Gastrocnemius medialis (tissue), 4 donors: ENCODE measurements at places on chromosomes 5 and 9. TPM values are rescaled to one million over a fixed set of nuclear protein-coding genes. Genes with fewer than 3 reads are reported as not detected.
A peak's percentile ranks its signal among the peaks of the same experiment; 100 is the strongest.

GRCh38 chr5:176497852-176498251 lies 39.4 kb downstream of the RNF44 start:
- H3K27me3 ChIP-seq = no peaks in the 10 kb centered on the region
- H3K4me1 ChIP-seq = no peaks in the 10 kb centered on the region
- H3K36me3 ChIP-seq = peaks cover 100% of the 10 kb centered on the region

- no peak overlapping the region for H3K4me3 ChIP-seq
- H3K27me3 ChIP-seq = no peaks in the 10 kb centered on the region
- no peak for DNase-seq
- H3K4me1 ChIP-seq = peaks cover 6% of the 10 kb centered on the region
- no peaks in the 10 kb centered on the region for H3K36me3 ChIP-seq
- no peak overlapping the region for H3K27ac ChIP-seq
Measured at GRCh38 chr9:92562461-92562967, 26.7 kb upstream of the ECM2 start.

DNA sequence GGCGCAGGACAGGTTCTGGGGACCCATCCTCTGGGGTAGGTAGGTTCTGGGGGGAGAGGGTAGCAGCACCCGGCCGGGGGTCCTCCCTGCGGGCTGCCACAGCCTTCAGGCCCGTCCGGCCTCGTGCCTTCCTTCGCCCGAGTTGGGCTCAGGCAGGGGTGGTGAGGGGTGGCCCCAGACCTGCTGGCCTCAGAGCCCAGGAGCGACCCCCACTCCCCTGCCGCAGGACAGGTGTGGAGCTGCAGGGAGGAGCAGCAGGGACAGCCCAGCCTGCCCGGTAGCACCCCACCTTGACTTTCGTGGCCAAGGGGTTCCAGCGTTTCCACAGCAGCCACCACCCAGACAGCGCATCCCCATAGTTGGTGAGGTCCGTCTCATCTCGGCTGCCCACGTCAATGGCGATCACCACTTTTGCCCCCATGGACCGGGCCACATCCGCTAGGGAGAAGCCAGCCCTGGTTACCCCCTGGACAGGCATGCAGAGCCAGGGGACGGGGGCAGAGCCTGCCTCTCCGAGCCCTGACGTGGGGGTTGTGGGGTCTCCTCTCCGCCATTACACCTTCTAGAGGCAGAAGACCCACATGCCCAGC lies 3.4 kb upstream of the NSMF start:
- no peak overlapping the region for H3K4me3 ChIP-seq
- no peaks in the 10 kb centered on the region for H3K27me3 ChIP-seq
- no peak overlapping the region for H3K27ac ChIP-seq
- peak; percentile 8 for DNase-seq

DNA sequence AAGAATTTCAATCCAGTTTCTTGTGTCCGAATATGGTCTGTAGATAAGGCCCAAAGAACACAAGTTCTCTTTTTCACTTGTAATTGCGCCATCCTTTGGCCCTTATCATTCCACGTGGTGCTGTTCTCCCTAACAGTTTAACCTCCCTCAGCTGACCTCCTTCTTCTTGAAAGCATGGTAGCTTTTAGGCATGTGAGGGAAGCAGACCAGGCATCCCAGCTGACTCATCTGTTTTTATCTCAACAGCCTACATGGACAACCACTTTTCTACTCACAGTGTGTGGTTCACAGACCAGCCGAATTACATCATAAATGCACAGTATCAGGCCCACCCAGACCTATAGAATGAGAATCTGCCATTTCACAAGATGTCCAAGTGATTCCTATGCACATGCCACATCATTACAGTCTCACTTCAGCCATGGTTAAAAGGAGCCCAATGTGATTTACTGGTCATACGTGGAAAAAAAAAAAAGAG lies 26.9 kb upstream of the PLIN2 start:
- peak overlapping the region; percentile 4 for H3K27ac ChIP-seq
- DNase-seq = peak; percentile 30
- H3K4me3 ChIP-seq = no peak overlapping the region

- H3K4me3 ChIP-seq = no peak overlapping the region
- no peaks in the 10 kb centered on the region for H3K27me3 ChIP-seq
- no peaks in the 10 kb centered on the region for H3K36me3 ChIP-seq
- no peak overlapping the region for H3K27ac ChIP-seq
- no peak for DNase-seq
Measured at GRCh38 chr5:119275146-119275545, 80.7 kb upstream of the TNFAIP8 start.

DNA sequence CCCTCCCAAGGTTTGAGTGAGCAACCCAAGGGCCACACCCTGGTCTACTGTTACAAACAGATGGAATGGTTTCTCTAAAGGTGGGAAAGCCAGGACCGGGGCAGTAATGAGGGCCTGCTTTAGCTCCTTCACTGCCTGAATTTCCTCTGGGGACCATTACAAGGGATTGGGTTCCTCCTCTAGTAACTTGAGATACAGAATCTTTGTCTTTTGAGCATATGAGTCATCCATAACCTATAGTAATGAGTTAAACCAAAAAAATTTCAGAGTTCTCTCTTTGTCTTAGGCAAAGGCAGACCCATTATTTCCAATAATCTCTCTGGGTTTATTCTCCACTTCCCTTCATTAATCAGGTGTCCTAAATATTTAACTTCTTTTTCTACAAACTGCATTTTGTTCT lies 618.8 kb downstream of the HINT1 start:
- H3K27ac ChIP-seq = no peak overlapping the region
- DNase-seq = no peak
- no peaks in the 10 kb centered on the region for H3K4me1 ChIP-seq

GRCh38 chr9:4126184-4126865 lies 173.5 kb downstream of the GLIS3 start:
- no peaks in the 10 kb centered on the region for H3K36me3 ChIP-seq
- H3K27me3 ChIP-seq = no peaks in the 10 kb centered on the region
- no peak for DNase-seq
- no peaks in the 10 kb centered on the region for H3K4me1 ChIP-seq

DNA sequence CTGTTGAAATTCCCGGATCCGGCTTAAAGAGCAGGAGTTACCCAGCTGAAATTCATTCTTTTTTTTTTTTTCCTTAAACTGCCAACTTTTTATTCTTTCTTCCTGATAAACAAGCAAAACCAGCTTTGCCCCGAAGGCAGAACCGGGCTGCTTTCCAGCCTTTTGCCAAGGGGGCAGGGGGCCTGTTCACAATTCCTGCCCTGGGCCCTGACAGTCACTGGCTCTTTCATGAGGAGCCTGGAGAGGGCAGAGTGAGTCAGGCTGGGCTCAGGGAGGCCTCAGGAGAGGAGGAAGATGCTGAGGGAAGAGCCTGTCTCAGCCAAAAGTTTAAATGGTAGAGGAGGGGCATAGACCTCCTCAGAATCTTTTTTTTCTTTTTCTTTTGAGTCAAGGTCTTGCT lies 4.8 kb downstream of the GLIPR2 start:
- H3K27ac ChIP-seq = no peak overlapping the region
- peaks cover 14% of the 10 kb centered on the region for H3K27me3 ChIP-seq
- no peaks in the 10 kb centered on the region for H3K36me3 ChIP-seq
- H3K4me3 ChIP-seq = no peak overlapping the region
- no peak for DNase-seq
- peaks cover 7% of the 10 kb centered on the region for H3K4me1 ChIP-seq

DNA sequence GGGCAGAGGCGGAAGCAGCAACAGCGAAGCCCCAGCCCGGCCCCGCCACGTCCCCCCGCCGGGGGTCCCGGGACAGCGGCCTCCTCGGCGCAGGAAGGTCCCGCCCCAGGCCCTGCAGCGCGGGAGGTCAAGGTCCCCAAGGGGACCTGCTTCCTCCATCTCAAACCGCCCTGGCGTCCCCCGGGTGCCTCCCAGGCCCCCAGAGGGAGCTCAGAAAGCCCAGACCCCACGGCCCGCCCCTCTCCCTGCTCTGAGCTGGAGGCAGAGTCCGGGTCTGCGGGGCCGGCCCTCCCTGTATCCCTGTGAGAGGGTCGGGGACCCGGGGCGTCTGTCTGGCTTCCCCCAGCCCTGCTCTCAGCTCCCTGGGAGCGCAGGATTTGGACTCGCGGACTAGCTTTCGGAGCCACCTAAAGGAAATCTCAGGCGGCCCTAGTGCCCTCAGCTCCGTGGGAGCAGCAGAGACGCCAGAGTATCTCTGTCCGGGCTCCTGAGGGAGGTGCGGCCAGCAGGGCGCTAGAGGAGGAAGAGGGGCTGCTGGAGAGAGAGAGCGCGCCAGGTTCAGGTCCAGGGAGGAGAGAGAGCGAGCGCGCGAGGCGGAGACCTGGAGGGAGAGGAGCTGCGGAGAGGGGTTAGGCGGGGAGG lies 30.7 kb downstream of the EXOC3 start:
- DNase-seq = no peak
- H3K27ac ChIP-seq = peak overlapping the region; percentile 79
- H3K36me3 ChIP-seq = no peaks in the 10 kb centered on the region
- H3K27me3 ChIP-seq = peaks cover 40% of the 10 kb centered on the region
- peak overlapping the region; percentile 99 for H3K4me3 ChIP-seq

- no peak overlapping the region for H3K4me3 ChIP-seq
- no peak overlapping the region for H3K27ac ChIP-seq
- H3K4me1 ChIP-seq = peaks cover 57% of the 10 kb centered on the region
- H3K27me3 ChIP-seq = no peaks in the 10 kb centered on the region
Measured at GRCh38 chr5:10579536-10580521, 16.0 kb downstream of the ANKRD33B start.

- no peak for DNase-seq
- no peak overlapping the region for H3K27ac ChIP-seq
- H3K4me1 ChIP-seq = no peaks in the 10 kb centered on the region
- H3K36me3 ChIP-seq = no peaks in the 10 kb centered on the region
Measured at GRCh38 chr5:139849942-139850341, 54.3 kb downstream of the PSD2 start.

- H3K27ac ChIP-seq = no peak overlapping the region
- H3K4me3 ChIP-seq = no peak overlapping the region
- peaks cover 5% of the 10 kb centered on the region for H3K4me1 ChIP-seq
- peaks cover 52% of the 10 kb centered on the region for H3K27me3 ChIP-seq
Measured at GRCh38 chr9:126519660-126520420, 93.9 kb upstream of the LMX1B start.

- H3K4me1 ChIP-seq = no peaks in the 10 kb centered on the region
- H3K4me3 ChIP-seq = no peak overlapping the region
- H3K27me3 ChIP-seq = no peaks in the 10 kb centered on the region
- no peaks in the 10 kb centered on the region for H3K36me3 ChIP-seq
Measured at GRCh38 chr5:33423018-33423630, 17.6 kb upstream of the TARS1 start.

DNA sequence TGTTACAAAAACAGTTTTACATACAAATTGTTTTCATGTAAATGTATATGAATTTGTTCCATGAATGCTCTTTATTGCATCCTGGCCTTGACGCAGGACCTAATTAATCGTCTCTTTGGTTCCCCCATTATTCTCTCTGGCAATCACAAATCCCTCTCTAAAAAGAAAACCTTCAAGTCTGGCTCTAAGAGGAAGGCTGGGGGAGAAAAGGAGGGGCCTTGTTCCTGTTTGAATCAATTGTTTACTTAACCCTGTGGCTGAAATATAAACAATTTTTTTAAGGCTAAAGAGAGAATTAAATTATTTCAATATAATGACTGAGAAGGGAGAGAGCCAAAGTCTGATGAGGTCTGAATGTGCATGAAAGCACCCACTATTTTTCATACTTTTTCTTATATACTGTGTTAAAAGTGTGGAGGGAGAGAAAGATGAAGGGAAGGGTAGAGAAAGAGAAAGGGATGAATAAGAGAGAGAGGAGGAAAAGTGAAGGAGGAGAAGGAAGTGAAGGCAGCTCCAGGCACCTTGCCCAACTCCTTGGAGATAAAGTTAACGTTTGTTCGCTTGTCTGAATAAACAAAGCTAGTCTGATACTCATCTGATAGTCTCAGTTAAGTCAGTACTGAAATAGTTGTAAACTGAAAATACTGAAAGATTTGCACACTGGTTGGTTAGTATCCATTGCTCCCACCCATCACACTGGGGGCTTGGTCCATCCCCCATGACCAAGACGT lies 116.4 kb upstream of the SPDL1 start:
- H3K27ac ChIP-seq = no peak overlapping the region
- H3K27me3 ChIP-seq = no peaks in the 10 kb centered on the region
- DNase-seq = no peak
- H3K4me1 ChIP-seq = no peaks in the 10 kb centered on the region
- H3K36me3 ChIP-seq = no peaks in the 10 kb centered on the region
- H3K4me3 ChIP-seq = no peak overlapping the region

DNA sequence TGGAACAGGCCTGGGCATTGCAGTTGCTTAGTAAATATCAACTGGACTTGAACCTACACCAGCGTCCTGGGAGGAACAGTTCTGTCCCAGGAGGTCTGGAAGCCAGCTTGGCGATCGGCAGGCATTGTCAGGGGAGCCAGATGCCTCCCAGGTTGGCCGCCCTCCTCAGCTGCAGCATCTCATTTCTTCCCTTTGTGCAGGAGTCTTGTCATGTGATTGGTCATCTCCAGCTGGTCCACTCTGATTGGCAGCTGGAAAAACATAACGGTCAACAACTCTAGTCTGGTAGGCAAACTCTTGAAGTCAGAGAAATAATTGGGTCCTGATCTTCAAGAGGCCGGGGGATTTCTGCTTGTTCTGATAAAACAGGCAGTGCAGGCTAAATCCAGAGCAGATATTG lies 29.6 kb upstream of the NCS1 start:
- H3K27ac ChIP-seq = no peak overlapping the region

DNA sequence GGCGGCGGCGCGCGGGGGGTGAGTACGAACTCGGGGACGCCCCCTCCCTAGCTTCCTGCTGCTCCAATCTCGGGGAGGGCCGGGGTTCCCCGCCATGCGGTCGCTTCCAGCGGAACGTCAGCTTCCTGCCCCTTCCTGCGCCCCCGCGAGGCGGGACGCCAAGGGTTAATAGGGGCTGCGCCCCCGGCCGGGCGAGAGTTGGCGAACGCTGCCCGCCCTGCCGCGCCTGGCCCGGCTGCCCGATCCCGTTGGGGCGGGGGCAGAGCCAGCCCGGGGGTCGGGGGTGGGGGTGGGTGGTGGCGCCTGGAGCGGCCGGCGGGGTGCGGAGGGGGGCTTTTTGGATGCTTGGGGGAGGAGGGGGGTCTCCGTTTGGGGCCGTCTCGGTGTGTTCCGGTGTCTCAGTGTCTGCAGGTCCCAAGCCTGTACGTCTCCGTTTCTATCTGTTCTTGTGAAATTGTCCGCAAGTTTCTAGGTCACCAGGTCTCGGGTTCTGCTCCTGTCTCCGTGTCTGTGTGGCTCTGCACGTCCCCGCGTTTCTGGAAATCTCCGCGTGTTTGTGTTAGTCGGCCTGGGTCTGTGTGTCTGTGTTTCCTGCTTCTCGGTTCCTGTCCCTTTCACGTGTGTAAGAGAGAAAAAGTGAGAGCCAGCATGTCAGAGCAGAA lies 789 bp downstream of the COL27A1 start:
- H3K36me3 ChIP-seq = no peaks in the 10 kb centered on the region
- peak overlapping the region; percentile 69 for H3K27ac ChIP-seq
- peak overlapping the region; percentile 48 for H3K4me3 ChIP-seq
- DNase-seq = peak; percentile 48

PRUNE2 gene
- total RNA-seq = 12.0 TPM

OTP gene
- total RNA-seq = not detected

SYK gene
- 0.53 TPM for total RNA-seq

C5orf52 gene
- not detected for total RNA-seq

STPG3 gene
- total RNA-seq = not detected

TAS2R1 gene
- not detected for total RNA-seq
